ENCODE measurements at places on chromosomes 6 and 20.

DNA sequence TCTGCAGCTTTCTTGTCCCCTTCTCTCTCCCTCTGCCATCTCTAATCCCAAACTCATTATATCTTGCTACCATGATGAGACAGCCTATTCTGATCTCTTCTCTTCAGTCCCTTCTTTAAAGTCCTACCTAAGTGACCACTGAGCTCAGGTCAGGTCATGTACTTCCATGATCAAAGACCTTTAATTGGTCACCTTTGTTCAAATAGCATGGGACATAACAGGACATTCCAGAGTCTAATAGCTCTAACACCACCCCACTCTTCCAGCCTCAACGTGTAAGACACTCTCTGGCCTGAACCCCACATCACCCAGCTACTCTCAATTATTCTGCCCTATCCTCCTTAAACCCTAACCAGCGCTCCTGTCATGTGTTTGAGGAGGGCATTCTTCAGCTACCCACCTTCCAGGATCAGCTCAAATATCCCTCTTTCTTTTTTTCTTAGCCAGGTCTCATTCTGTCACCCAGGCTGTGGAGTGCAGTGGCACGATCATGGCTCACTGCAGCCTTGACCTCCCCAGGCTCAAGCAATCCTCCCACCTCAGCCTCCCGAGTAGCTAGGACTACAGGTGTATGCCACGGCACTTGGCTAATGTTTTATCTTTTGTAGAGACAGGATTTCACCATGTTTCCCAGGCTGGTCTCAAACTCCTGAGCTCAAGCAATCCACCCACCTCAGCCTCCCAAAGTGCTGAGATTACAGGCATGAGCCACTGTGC lies 2.1 kb upstream of the SMLR1 start:
- no peak for DNase-seq

DNA sequence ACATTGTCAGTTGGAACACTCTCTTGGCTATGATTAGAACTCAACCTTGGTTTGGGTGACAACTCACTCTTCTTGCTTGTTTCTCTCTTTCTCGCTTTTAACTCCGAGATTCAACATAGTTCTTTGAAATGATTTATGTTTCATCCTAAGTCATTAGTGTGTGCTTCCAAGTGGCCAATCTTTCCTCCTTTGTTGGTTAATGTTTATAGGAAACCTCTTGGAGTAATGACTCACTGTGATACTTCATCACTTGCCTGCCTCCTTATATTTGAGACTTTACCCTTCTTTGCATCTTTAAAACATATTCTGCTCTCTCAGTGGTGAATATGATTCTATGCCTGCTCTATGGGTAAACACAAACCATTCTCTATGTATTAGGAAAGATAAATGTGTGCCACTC lies 279.7 kb upstream of the FLRT3 start:
- DNase-seq = no peak

DNA sequence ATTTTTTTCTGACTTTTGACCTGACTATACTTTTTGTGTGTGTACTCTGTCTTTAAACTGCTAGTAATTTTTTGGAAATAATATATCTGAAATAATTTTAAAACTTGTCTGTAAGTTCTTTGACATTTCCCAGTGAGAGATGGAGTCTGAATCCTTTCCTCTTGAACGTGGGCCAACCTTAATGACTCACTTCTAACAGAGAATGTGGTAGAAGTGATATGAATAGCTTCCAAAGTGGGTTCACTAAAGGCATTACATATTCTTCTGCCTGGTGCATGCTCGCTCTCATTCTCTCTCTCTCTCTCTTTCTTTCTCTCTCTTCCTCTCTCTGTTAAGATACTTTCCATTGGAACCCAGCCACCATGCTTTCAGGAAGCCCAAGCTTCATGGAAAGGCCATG lies 108.7 kb upstream of the FERMT1 start:
- no peak for DNase-seq

- DNase-seq = no peak
These were observed 32.4 kb downstream of the TAF11 start for GRCh38 chr6:34855463-34855862.

- DNase-seq = no peak
These were observed 237.7 kb downstream of the ARID1B start for GRCh38 chr6:157014871-157015270.

Measured in MM.1S (cell line).